ENCODE measurements at places on chromosomes 11 and 22.

- no peak for DNase-seq
These were observed 57.0 kb upstream of the RASSF10 start for GRCh38 chr11:12952094-12952493.

- no peak for DNase-seq
These were observed 68.0 kb upstream of the OLFML1 start for GRCh38 chr11:7417328-7417727.

DNA sequence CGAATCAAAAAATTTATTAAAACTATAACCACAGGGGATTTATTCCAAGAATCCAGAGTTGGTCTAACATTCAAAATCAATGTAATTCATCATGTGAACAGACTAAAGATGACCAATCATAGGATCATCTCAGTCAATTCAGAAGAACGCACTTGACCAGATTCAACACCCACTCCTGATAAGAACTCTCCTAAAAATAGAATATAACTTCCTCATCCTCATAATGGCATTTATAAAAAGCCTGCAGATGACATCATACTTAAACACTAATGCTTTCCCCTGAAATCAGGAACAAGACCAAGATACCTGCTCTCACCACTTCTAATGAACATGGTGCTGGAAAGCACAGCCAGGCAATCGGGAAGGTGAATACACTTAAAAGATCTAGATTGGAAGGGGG lies 10.5 kb upstream of the MUC2 start:
- DNase-seq = no peak

DNA sequence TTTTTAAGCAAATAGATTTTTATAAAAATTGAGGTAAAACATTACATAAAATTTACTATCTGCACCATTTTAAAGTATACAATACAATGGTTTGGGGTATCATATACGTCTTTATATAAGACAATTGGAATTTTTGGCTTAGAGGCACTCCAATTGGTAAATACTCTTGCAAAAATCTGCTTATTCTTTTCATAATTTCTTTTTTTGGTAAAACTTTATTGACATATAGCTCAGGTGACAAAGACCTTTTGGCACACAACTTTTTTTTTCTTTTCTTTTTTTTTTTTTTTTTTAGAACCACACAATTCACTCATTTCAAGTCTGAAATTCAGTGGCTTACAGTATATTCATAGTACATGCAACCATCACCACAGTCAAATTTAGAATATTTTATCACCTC lies 57.8 kb downstream of the ATG16L2 start:
- no peak for DNase-seq

DNA sequence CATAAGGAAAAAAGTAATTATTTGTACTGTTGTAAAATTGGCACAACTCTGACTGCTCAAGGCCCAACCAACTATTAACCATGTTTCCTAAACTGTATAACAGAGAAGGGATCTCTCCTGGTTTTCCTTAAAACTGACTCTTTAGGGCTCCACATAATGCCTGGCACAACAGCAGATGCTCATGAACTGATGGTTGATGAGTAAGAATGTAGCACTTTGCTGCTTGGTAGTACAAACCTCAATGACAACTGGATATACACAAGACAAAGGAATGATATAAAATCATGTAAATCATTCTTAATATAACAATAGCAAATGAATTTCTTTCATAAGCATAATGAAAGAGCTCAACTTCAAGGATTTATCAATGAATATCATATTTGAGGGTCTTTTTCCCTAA lies 11.7 kb downstream of the MSANTD2 start:
- no peak for DNase-seq

Data from GM12865 (cell line).